ENCODE measurements at places on chromosomes 16 and 17.

- no peak for DNase-seq
Measured at GRCh38 chr17:76641501-76641900, 2.1 kb downstream of the ST6GALNAC1 start.

DNA sequence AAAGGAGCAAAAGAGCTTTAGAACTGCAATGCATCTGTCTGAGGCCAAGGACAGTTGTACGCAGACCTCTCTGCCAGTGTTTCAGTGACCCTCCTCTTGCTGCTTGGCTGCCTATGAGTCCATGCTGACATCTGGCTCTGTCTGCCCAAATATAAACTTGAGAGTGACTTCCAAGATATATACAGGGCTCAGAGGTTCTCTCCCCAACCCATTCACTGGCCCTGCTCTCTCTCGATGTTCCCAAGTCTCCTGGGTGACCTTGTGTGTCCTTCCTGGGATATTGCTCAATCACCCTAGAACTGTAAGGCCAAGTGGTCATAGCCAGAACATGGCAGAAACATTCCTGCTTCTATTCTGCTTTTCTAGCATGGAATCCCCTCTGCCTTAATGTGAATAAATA lies 716.3 kb downstream of the WWOX start:
- no peak for DNase-seq

DNA sequence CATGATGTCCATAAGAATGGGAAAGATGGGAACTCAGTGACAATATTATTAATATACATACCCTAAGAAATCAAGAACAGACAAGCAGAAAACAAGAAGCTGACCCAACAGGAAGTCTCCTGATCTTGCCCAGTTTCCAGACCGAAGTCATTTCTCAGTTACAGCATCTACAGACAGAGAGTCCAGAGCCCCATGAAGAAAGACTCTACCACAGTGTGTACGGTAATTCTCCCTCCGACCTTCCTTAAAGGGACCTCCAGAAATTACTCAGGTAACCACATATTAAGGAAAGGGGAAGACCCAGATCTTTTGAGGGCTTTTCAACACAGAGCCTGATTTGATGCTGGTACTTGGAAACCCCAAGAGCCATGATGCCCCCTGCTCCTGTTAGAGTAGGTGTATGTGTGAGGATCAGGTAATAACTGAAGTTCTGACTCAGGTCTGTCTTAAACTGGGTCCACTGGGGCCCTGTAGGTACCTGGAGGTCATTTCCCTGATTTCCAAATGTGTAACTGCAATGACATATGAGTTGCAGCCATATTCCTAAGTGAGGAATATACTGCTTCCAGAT lies 132.4 kb downstream of the ABCA8 start:
- DNase-seq: no peak

GRCh38 chr16:67236563-67237395 lies 9.8 kb downstream of the TMEM208 start:
- no peak for DNase-seq

DNA sequence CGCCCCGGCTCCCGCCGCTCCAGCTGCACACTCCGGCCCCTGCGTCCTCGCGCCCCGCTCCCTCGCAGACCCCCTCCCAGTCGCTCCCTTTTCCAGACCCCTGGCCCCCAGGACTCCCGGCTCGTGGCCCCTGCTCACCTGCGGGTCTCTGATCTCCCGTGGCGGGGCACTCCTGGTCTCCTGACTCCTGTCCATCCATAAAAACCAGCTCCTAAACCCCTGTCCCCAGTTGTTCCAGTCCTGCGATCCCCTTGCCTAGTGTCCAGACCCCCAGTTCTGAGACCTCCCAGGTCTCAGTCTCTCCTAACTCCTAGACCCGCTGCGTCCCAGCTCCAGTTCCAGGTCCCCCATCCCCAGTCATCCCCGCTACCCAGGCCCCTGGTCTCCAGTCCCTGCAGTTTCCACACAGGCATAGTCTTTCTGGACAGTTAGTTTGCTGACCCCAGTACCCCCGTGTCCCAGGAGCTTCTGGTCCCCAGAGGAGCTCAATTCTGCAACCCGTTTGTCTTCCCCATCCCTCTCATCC lies 379 bp downstream of the SNX29 start:
- DNase-seq: no peak

- DNase-seq: no peak
Measured at GRCh38 chr17:37818689-37819088, 73.8 kb upstream of the HNF1B start.

- no peak for DNase-seq
Measured at GRCh38 chr17:29504711-29505110, 62.1 kb downstream of the ABHD15 start.

DNA sequence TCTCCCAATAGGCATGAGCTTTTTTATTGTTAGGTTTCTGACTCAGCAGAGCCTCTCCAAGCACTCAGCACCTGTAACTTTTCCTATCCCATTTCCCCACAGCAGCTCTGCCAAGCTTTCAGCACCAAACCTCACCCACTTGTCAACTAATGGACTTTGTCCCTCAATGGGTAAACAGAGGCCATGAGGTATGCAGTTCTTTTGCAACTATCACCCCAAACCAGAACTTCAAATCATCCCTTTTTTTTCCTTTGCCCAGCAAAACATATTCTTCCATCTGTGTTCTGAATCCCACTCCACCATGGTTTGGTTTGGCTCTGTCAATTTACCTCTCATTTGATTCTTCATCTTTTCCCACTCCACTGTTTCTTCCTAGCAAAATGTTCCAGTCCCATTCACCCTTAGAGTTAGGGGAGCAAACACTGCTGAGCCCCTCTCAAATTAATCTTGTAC lies 58.1 kb downstream of the TOX3 start:
- DNase-seq: no peak

DNA sequence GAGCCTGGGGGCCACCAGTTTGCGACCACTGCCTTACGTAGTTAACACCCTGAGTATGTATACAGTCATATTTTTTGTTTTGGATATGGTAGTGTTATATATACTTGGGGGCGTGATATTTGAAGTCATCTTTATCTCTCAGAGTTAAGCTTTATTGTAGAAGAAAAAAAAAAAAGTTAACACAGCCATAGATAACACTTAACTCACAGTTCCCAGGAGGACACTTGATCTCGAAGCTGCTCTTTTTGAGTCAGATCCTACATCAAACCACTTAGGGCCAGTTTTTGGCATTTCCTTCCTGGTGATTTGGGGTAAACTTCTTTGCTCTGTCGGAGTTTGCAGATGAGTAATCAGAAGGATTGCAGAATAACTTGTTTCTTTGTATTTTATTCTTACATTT lies 5.8 kb downstream of the ITPRIPL2 start:
- DNase-seq: no peak

- DNase-seq: no peak
Measured at GRCh38 chr17:73511719-73512115, 132.5 kb downstream of the SDK2 start.

GRCh38 chr17:80292521-80292971 lies 31.9 kb downstream of the RNF213 start:
- no peak for DNase-seq

DNA sequence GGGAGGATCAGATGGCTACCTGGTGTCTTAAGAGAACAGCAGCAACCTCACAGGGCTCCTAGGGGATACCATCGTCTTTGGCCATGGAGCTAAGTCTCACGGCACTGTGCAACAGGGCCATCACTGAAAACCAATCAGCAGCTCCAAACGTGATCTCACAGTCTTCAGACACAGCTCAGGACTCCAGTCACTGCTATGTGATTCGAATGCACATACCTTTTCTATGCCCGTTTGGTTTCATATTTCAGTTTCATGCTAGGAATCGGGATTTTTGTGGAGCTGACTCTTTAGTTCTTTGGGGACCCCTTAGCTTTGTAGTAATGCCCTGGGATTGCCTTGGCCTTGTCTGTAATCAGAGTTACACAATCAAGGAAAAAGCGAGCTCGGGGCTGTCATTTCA lies 162.8 kb upstream of the CDH11 start:
- no peak for DNase-seq

- no peak for DNase-seq
Measured at GRCh38 chr16:3861808-3862451, 18.6 kb downstream of the CREBBP start.

GRCh38 chr17:82665891-82666290 lies 17.6 kb upstream of the WDR45B start:
- no peak for DNase-seq

DNA sequence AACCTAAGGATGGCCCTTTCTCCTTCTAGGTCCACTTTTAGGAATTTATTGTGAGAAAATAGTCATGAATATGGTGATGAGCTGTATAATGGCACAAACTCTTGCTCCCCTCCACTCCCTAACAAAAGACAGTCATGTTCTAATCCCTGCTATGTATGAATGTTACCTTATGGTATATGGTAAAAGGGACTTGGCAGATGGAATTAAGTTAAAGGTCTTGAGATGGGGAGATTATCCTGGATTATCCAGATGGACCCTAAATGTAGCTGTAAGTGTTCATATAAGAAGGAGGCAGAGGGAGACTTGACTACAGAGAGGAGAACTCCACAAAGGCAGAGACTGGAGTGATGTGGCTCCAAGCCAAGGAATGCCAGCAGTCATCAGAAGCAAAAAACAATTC lies 296.1 kb downstream of the SOX9 start:
- no peak for DNase-seq

DNA sequence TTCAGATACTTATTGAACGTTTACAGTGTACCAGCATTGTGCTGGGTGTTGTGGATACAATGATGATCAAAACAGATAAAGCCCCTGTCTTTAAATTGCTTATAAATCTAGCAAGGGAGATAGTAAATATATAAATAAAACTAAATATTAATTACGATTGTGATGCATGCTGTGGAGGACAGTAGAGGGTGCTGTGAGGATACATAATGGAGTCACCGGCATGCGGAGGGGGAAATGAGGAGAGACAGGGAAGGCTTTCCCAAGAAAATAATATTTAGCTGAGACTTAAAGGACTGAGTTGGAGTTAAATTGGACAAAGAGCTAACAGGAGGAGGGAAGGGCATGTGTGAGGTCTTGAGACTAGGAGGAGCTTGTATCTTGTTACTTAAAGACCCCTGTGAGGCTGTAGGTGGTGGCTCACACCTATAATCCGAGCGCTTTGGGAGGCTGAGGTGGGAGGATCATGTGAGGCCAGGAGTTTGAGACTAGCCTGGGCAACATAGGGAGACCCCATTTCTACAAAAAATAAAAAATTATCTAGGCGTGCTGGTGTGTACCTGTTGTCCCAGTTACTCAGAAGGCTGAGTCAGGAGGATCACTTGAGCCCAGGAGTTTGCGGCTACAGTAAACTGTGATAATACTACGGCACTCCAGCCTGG lies 2.4 kb downstream of the DHRS7B start:
- DNase-seq: no peak

- DNase-seq: no peak
Measured at GRCh38 chr17:27348196-27348595, 54.3 kb downstream of the WSB1 start.

GRCh38 chr16:11635679-11636171 lies 32.5 kb upstream of the SNN start:
- DNase-seq: no peak

DNA sequence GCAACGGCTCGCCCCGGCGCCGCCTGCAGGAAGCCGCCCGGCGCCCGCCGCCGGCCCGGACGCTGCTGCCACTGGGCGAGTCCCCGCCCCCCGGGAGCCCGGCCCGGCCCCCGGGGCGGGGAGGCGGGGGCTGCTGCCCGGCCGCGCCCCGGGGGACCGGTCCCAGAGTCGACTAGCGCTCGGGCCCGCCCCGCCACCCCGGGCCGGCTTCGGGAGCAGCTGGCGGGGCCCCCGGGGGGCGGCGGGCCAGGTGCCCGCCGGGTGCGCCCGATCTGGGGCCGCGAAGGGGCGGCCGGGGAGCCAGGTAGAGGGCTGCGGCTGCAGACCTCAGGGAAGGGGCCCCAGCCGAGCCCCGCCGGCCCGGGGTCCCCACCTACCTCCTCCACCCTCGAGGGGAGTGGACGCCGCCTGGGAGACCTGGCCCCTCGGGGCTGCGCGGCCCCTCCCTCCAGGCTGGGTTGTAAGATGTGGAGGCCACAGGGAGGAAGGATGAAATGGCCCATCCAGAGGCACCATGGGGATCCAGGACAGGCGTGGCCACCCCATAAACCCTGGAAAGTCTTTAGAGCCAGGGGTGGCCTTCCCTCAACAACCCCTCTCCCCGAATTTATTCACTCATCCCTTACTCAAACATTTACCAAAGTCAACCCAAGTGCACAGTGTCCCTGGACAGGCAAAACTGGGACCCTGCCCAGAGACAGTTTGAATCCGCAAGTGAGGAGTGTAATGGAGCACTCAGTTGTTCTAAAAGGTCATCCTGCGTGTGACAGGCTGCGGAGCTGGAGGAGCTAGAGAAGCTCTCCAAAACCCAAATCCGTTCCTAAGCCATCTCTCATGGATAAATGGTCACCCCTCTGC lies at the start of gene CDYL2:
TSS of gene CDYL2 (minus strand) at position 73 of the 858 bp plus-strand sequence. CDS start 425 bp downstream, outside the sequence.
- no peak for DNase-seq

DNA sequence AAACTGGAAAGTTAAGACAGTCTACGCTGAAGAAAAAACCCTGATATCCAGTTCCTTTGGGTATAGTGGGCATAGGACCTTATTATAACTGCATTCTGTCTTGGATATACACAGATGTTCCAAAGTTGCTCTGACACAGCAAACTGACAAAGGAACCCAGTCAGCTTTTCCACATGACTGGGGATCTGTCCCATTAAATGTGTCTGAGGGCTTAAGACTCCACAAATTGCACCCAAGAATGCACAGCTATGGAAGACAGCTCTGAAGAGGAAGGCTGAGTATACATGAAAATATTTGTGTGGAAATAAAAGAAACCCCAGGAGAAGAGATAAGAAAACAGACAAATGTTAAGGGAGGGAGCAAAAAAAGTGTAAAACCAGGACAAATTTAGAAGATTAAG lies 114.1 kb downstream of the SPAG9 start:
- DNase-seq: no peak

GRCh38 chr16:72409423-72409822 lies 237.5 kb upstream of the PMFBP1 start:
- DNase-seq: no peak

DNA sequence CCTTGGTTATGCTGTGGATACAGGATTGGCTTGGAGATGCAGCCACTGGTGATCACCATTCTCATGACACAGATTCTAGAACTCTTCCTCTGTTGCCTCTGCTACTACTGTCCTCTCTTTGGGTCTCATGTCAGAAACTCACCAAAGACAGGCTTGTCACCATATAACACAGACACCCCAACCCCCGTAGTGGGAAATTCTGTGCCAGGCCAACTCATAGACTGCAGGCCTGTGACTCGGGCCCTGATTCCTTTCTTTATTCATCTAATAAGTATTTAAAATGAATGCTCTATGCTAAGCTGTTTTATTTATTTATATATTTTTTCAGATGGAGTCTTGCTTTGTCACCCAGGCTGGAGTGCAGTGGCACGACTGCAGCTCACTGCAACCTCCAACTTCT lies 9.5 kb downstream of the CYB5D2 start:
- no peak for DNase-seq

- DNase-seq: no peak
Measured at GRCh38 chr17:40474419-40475002, 26.9 kb downstream of the TNS4 start.

GRCh38 chr16:53913920-53914319 lies 210.0 kb downstream of the FTO start:
- no peak for DNase-seq

GRCh38 chr17:70254735-70255460 lies 85.6 kb downstream of the KCNJ2 start:
- DNase-seq: no peak

- no peak for DNase-seq
Measured at GRCh38 chr17:80442323-80442659, 27.3 kb downstream of the ENDOV start.

All from cortex of kidney (tissue), 1 donor.